ENCODE measurements at places on chromosomes 7 and 10.

- DNase-seq, result no peak
Measured at GRCh38 chr7:93148144-93148543, at the start of gene SAMD9L. SAMD9L (minus strand) TSS chr7:93148385; CDS start chr7:93135971, 12,414 bp downstream.

DNA sequence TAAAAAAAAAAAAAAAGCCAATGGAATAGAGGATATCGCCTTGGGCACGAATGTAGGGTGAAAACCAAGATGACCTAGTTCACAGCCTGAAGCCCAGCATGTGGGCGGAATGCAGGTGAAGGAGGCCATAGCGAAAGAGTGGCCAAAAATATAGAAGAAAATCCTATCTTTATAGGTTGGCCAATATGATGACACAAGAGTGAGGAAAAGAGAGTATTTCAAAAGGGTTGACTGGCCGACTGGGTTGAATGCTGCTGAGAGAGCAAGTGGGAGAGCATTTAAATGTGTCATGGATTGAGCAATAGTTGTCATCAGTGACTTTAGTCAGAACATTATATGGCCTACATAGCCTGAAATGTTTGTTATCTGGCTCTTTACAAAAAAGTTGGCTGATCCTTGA, 17.2 kb upstream of the GLI3 start:
- no peak for DNase-seq

DNA sequence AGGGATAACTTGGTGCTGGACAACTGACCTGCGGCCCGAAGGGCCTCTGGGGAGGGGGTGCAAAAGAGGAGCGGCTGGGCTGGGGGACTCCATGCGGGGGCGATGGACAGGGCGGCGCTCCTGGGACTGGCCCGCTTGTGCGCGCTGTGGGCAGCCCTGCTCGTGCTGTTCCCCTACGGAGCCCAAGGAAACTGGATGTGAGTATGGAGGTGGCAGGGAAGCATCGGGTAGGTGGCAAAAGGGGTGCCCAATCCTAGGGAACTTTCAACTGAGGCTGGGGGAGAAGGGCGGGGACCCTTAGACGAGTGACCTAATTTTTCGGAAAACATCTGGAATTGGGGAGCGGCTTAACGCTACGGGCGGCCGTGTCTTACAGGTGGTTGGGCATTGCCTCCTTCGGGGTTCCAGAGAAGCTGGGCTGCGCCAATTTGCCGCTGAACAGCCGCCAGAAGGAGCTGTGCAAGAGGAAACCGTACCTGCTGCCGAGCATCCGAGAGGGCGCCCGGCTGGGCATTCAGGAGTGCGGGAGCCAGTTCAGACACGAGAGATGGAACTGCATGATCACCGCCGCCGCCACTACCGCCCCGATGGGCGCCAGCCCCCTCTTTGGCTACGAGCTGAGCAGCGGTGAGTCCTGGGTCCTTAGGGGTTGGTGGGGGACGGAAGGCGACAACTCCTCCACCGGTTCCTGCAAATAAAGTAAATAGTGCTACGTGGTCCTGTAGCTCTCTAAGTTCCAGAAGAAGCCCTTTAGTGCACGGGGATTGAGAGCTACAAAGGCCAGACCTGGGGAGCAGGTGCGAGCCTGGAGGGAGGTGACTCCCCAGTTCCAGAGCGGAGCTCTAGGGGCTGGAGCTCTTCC, 622 bp downstream of the WNT16 start:
- DNase-seq, result peak; percentile 38

DNA sequence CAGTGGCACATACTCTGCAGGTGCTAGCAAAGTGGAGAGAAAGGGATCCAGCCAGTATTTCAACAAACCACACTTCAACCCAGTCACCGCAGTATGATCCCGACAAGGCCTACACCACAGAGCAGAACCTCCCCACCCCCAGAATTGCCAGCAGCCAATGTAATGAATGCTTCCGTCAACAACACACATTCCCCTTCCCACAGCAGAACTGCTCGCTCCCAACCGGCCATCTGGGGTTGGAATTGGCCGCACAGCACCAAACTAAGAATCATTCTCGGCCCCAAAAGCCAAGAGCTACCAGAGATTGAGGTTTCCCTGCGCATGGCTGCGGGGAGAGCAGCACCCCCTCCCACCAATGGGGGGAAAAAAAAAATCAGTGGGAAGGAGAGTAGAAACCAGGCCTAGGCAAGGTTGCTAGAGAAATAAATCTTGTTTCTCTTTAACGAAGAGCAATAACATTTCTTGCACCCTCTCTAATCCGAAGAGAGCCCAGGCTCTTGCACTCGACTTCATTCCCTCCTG, 1.1 kb downstream of the WASL start:
- peak; percentile 55 for DNase-seq

GRCh38 chr10:122561212-122561611, 658 bp downstream of the DMBT1 start:
- no peak for DNase-seq

GRCh38 chr7:1227814-1228544, 4.7 kb upstream of the UNCX start:
- no peak for DNase-seq
